Astrocyte (in vitro differentiated cells and primary cell): ENCODE measurements at places on chromosomes 3 and 15. TPM values are rescaled to one million over a fixed set of nuclear protein-coding genes. Genes with fewer than 3 reads are reported as not detected.
A peak's percentile ranks its signal among the peaks of the same experiment; 100 is the strongest.

Gene SUCNR1
- 0.17 TPM in 1 of 2 replicates, not detected in the other for total RNA-seq

GRCh38 chr15:80587816-80588456 lies 107.2 kb upstream of the ABHD17C start:
- H3K4me3 ChIP-seq = no peak overlapping the region
- no peaks in the 10 kb centered on the region for H3K27me3 ChIP-seq
- H3K4me1 ChIP-seq = peaks cover 20% of the 10 kb centered on the region
- peak; percentile 76 for DNase-seq

Gene TTC21A
- 3.9 and 4.1 TPM in 2 replicates for total RNA-seq

GRCh38 chr3:172717493-172718088 lies 6.7 kb upstream of the NCEH1 start:
- no peak overlapping the region for H3K4me3 ChIP-seq
- no peak overlapping the region for H3K27ac ChIP-seq
- H3K4me1 ChIP-seq = no peaks in the 10 kb centered on the region
- no peak for DNase-seq
- no peaks in the 10 kb centered on the region for H3K27me3 ChIP-seq

DNA sequence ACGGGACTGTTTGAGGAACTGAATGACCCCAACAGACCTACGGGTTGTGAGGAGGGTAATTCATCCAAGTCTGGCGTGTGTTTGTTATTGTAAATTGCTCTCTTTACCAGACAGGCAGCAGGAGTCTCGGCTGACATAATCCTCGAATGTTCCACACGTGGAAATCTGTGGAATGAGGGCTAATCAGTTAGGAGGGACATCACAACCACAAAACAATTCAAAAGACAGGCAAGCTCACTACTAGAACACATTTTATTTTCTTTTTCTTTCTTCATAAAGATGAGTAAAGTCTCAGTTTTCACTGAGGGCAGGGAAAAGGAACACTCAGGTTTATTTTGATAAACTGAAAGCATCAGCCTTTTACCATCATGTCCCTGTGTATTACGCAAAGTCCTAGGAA lies 53.8 kb downstream of the GRK7 start:
- no peak for DNase-seq
- H3K27ac ChIP-seq = no peak overlapping the region
- H3K27me3 ChIP-seq = peaks cover 2% of the 10 kb centered on the region
- H3K4me1 ChIP-seq = no peaks in the 10 kb centered on the region

Gene CACNA2D2
- total RNA-seq = 0.31 and 1.00 TPM in 2 replicates

Gene PIGZ
- 0.48 and 0.54 TPM in 2 replicates for total RNA-seq

Gene ROBO1
- 71.7 and 94.2 TPM in 2 replicates for total RNA-seq

Gene NMNAT3
- 1.3 and 2.5 TPM in 2 replicates for total RNA-seq

GRCh38 chr3:2944628-2945027 lies 165.5 kb downstream of the IL5RA start:
- no peak overlapping the region for H3K4me3 ChIP-seq
- no peaks in the 10 kb centered on the region for H3K4me1 ChIP-seq
- H3K36me3 ChIP-seq = no peaks in the 10 kb centered on the region
- DNase-seq = no peak

DNA sequence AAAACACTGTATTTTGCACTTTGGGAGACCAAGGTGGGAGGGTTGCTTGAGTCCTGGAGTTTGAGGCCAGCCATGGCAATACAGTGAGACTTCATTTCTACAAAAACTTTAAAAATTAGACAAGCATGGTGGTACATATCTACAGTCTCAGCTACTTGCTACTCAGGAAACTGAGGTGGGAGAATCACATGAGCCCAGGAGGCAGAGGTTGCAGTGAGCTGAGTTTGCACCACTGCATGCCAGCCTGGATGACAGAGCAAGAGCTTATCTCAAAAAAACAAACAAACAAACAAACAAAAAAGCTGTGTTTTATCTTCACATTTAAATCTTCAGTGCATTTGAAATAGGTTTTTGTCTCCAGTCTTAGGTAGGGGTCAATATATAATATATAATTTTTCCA lies 4.8 kb upstream of the SLC9C1 start:
- no peaks in the 10 kb centered on the region for H3K36me3 ChIP-seq
- H3K4me3 ChIP-seq = no peak overlapping the region
- H3K27me3 ChIP-seq = no peaks in the 10 kb centered on the region
- no peak overlapping the region for H3K27ac ChIP-seq
- DNase-seq = no peak
- H3K4me1 ChIP-seq = peaks cover 13% of the 10 kb centered on the region

Gene HIGD1A
- total RNA-seq = 125 and 150 TPM in 2 replicates

Gene FRMD5
- total RNA-seq = 17.0 and 19.6 TPM in 2 replicates

DNA sequence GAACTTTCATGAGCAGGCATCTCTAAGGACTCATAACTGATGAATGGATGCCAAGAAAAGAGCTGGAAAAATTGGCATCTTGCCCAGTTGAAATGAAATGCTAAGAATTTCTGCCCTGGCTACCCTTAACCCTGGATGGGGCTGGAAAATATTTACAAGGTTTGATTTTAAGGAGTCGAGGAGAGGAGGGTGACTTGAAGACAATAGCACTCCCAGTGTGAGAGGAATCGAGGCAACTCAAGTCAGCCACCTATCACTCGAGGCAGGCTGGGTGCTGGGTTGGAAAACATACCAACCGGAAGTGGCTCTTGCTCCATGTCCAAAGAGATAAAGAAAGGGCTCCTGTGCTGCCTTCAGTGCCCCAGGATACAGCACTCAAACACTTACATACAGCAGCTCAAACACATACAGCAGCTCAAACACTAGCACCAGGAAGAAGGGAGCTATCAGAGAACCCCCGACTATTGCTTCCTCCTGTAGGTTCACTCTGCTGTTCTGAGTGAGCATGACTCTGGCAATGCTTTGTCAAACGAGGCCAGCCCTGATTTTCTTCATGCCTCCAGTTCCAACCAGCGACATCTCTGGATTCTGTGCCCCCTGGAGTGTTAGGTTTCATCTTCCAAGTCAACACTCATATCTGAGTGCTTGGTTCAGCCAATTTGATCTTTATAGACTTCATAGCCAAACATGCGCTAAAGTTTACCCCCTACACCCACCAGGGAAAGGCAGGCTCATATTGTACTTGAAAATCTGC lies 4.9 kb downstream of the PRICKLE2 start:
- DNase-seq = peak; percentile 65
- peak overlapping the region; percentile 52 for H3K27ac ChIP-seq
- no peaks in the 10 kb centered on the region for H3K27me3 ChIP-seq
- H3K36me3 ChIP-seq = no peaks in the 10 kb centered on the region

- DNase-seq = no peak
- no peaks in the 10 kb centered on the region for H3K36me3 ChIP-seq
- no peaks in the 10 kb centered on the region for H3K27me3 ChIP-seq
- H3K4me3 ChIP-seq = no peak overlapping the region
- no peak overlapping the region for H3K27ac ChIP-seq
- H3K4me1 ChIP-seq = no peaks in the 10 kb centered on the region
Measured at GRCh38 chr3:161598639-161599038, 102.0 kb downstream of the OTOL1 start.

GRCh38 chr3:66952357-66952756 lies 45.8 kb upstream of the KBTBD8 start:
- no peak for DNase-seq
- H3K4me3 ChIP-seq = no peak overlapping the region
- H3K36me3 ChIP-seq = no peaks in the 10 kb centered on the region
- no peaks in the 10 kb centered on the region for H3K4me1 ChIP-seq
- peaks cover 3% of the 10 kb centered on the region for H3K27me3 ChIP-seq
- no peak overlapping the region for H3K27ac ChIP-seq

GRCh38 chr3:94365006-94365405 lies 302.1 kb downstream of the NSUN3 start:
- H3K4me3 ChIP-seq = no peak overlapping the region
- no peak for DNase-seq
- no peaks in the 10 kb centered on the region for H3K27me3 ChIP-seq
- no peaks in the 10 kb centered on the region for H3K36me3 ChIP-seq

DNA sequence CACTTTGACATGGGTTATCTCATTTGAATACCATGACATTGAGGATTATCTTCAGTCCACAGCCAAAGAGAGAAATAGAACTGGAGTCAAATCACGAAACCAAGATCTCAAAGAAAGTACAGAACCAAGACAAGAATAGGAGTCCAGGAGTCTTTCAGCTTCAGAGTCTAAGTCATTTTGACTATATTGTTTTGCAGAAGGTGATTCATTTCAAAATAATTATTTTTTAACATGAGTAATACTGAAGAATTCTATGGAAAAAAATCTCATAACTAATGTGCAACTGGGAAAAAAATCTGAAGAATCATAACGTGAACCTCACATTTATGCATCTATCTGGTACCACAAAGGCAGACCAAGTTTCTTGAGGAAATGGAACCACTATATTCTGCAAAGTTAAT lies 60.3 kb downstream of the UBE3A start:
- H3K36me3 ChIP-seq = peaks cover 11% of the 10 kb centered on the region
- H3K4me1 ChIP-seq = peaks cover 9% of the 10 kb centered on the region
- no peaks in the 10 kb centered on the region for H3K27me3 ChIP-seq
- no peak overlapping the region for H3K4me3 ChIP-seq
- peak; percentile 22 for DNase-seq
- peak overlapping the region; percentile 49 for H3K27ac ChIP-seq

Gene CCR8
- total RNA-seq = not detected in 2 replicates

DNA sequence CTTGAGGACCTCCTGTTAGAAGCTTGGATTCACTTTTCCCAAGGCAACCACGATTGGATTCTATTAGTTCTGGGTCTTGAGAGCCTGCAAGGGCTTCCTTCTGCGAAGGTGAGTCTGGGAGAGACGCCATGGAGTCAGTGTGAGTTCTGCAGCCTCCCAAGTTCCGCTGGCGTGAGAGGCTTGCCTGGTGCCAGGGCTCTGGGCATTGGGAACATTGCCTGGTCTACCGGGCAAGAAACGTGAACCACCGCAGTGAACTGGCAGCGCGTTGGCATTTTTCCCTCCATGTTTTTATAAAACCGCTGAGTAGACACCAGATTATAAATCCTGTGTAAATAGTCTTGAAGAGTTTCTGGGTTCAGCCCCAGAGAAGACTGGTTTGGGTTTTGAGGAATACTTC lies 160.9 kb downstream of the IGF1R start:
- no peaks in the 10 kb centered on the region for H3K27me3 ChIP-seq
- H3K27ac ChIP-seq = no peak overlapping the region
- no peaks in the 10 kb centered on the region for H3K4me1 ChIP-seq
- no peak for DNase-seq
- no peak overlapping the region for H3K4me3 ChIP-seq

Gene SMAD6
- 2.7 and 4.0 TPM in 2 replicates for total RNA-seq

Gene UCN2
- total RNA-seq = 2.8 and 3.3 TPM in 2 replicates

DNA sequence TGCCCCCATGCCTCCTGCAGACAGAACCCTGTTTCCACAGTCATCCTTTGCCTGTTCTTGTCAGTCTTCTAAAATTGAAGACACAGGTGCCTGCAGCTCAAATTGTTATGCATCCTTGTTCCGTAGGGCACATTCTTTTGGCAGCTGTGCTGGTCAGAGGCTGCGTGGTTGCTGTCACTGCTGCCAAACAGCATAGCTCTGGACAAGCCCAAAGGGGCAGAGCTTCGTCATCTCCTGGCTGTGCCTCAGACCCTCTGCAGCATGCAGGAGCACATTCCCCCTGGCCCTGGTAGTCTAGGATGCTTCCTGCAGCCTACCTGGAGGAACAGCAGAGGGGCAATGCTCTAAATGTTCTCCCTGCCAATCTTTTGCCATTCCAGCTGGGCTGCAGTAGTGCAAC lies 2.1 kb upstream of the FBXL22 start:
- peaks cover 7% of the 10 kb centered on the region for H3K4me1 ChIP-seq
- no peak overlapping the region for H3K27ac ChIP-seq
- peaks cover 18% of the 10 kb centered on the region for H3K36me3 ChIP-seq

GRCh38 chr3:156459434-156459833 lies 95.5 kb downstream of the SSR3 start:
- H3K27ac ChIP-seq = no peak overlapping the region
- H3K36me3 ChIP-seq = no peaks in the 10 kb centered on the region
- H3K27me3 ChIP-seq = no peaks in the 10 kb centered on the region
- H3K4me3 ChIP-seq = no peak overlapping the region
- no peak for DNase-seq

Gene CHRM5
- total RNA-seq = 0.07 TPM in 1 of 2 replicates, not detected in the other
